ENCODE measurements at places on chromosomes 3 and 15.

DNA sequence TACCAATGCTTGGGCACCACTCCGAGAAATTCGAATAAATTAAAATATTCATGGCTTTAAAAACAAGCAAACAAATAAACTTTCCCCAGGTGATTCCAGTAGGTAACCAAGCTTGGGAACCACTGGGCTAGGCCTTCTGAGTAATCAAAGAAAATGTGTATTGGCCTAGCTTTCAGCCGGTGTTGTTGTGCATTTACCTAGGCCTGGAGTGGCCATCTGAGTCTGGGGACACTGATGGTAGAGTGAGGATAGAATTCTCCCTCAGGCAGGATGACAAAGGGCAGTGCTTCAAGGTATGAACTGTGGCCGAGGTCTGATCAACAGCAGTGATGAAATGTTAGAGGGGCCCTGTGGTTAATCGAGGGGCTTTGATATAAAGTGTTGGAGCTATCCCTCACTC lies 440.5 kb downstream of the EPHB1 start:
- no peak for DNase-seq

DNA sequence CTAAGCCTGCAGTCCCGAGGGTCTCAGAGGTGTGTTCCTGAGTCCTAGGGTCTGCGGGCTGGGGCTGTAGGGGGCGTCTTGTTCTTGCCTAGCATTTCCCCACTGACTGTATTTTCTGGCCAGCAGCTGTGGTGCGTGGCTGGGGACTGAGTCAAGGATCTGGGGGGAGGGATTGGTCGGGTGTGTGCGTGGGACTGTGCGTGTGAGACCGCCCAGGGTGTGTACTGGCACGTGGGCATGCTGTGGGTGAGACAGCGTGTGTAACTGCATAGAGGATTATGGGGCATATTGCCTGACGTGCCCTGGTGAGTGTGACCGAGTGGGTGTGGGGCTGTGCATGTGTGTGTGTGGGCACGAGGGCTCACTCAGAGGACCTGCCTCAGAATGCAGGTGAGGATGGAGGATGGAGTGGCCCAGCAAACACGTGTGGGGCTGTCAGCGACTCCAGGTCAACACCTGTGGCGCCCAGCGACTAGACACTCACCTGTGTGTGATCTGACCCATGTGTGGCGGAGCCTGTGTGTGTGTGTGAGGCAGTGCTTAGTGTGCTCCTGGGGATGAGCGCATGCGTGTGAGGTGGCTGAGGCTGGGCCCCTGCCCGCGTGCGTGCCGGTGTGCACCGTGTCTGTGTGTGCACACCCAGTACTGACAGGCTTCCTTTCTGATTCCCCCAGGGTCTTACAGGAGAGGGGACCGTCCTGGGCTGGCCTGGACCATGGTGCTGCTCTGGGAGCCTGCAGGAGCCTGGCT lies 20.9 kb downstream of the FBLN2 start:
- DNase-seq = no peak

- DNase-seq = peak; percentile 39
These were observed 24.6 kb upstream of the CORO2B start for GRCh38 chr15:68553994-68554720.

- DNase-seq = no peak
These were observed 935.8 kb downstream of the IGSF11 start for GRCh38 chr3:118098827-118099226.

GRCh38 chr15:96066852-96067495 lies 263.5 kb upstream of the NR2F2 start:
- no peak for DNase-seq

GRCh38 chr3:53196575-53197407 lies 35.8 kb downstream of the PRKCD start:
- no peak for DNase-seq

GRCh38 chr3:57746156-57747010 lies 9.7 kb upstream of the SLMAP start:
- DNase-seq = no peak

- DNase-seq = no peak
These were observed 35.2 kb upstream of the SLC24A5 start for GRCh38 chr15:48085591-48085930.

- DNase-seq = no peak
These were observed 5.5 kb upstream of the TPRG1 start for GRCh38 chr3:189166321-189166720.

DNA sequence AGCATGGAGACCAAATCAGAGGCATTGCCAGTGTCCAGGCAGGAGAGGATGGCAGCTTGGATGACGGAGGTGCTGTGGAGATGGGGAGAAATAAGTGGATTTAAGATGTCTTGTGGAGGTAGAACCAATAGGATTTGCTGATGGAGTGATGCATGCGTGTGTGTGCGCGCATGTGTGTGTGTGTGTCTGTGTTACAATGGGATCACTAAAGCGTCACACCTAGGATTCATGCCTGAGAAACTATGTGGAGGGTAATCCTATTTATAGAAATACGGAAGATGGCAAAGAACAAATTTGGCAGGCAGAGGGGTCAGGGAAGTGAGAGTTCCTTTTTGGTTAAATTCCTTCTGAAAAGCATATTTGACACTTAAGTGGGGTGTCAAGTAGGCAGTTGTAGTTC lies 64.8 kb upstream of the ARL8B start:
- DNase-seq = no peak
